ENCODE measurements at places on chromosomes 4 and X.

DNA sequence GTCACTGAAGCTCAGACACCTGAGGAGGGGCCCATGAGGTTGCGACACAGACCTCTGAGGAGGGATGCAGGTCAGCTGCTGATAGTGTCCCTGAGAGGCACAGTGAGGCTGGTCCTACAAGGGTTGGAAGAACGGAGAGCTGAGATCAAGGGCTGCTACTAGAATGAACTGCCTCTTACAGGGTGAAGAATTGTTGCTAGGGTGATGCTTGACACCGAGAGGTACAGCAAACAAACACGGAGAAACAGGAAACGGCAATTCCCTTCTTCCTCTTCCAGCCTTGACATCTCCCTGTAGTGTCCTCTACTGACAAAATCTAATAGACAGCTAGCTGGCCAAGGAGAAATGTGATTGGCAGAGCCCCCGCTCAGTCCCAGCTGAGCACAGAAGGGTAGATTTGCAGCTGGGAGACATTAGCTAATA, 11.8 kb upstream of the HPGDS start:
- no peak overlapping the region for H3K4me3 ChIP-seq
- peaks cover 8% of the 10 kb centered on the region for H3K4me1 ChIP-seq
- no peak for DNase-seq
- no peaks in the 10 kb centered on the region for H3K36me3 ChIP-seq

- H3K4me1 ChIP-seq: no peaks in the 10 kb centered on the region
- no peak for DNase-seq
- no peak overlapping the region for H3K4me3 ChIP-seq
- peaks cover 2% of the 10 kb centered on the region for H3K36me3 ChIP-seq
- H3K27me3 ChIP-seq: no peaks in the 10 kb centered on the region
Measured at GRCh38 chr4:107950746-107951540, 19.6 kb downstream of the CYP2U1 start.

- no peak for DNase-seq
- H3K36me3 ChIP-seq: no peaks in the 10 kb centered on the region
- H3K4me3 ChIP-seq: no peak overlapping the region
- no peaks in the 10 kb centered on the region for H3K27me3 ChIP-seq
- H3K4me1 ChIP-seq: no peaks in the 10 kb centered on the region
Measured at GRCh38 chrX:26442340-26442739, 226.4 kb downstream of the MAGEB5 start.

GRCh38 chrX:8657883-8658282, 74.1 kb downstream of the ANOS1 start:
- H3K27ac ChIP-seq: no peak overlapping the region
- no peaks in the 10 kb centered on the region for H3K4me1 ChIP-seq
- no peak for DNase-seq
- peaks cover 3% of the 10 kb centered on the region for H3K27me3 ChIP-seq
- no peak overlapping the region for H3K4me3 ChIP-seq
- H3K36me3 ChIP-seq: no peaks in the 10 kb centered on the region

All from activated T-helper 1 cell treated with anti-CD3 and anti-CD28 coated beads, Interleukin-12 subunit alpha, Interleukin-12 subunit beta, Interleukin-2, Interleukin-4 antibody, amounts not matched to agents 30 ng/mL and 10 ng/mL and 1 ng/mL, durations not matched to agents 14 hours and 24 hours and 36 hours (primary cell).